Cerebellum (tissue), 4 donors: ENCODE measurements at places on chromosomes 5 and 9.

GRCh38 chr9:130181678-130182380 is 9.6 kb downstream of the NCS1 start:
- DNase-seq = peak; percentile 58

- no peak for DNase-seq
Observed at GRCh38 chr5:36896476-36896875, 19.9 kb downstream of the NIPBL start.

DNA sequence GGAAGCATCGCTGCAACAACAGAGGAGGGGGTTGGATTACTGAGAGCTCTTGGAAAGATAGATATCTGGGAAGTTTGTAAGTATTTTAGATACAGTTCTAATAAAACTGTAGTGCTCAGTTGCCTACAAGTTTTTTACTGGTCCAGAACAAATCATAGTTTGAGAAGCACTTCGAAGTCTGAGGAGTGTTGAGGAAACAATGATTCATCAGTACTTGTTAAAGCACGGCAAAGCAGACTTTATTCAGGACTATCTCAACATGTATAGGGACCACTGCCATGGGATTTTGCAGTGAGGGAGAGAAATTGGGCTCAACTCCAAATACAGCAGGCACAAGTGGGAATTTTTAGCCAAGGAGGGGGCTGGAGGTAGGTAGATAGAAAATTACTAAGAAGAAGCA is 25.3 kb upstream of the RECK start:
- DNase-seq = no peak

DNA sequence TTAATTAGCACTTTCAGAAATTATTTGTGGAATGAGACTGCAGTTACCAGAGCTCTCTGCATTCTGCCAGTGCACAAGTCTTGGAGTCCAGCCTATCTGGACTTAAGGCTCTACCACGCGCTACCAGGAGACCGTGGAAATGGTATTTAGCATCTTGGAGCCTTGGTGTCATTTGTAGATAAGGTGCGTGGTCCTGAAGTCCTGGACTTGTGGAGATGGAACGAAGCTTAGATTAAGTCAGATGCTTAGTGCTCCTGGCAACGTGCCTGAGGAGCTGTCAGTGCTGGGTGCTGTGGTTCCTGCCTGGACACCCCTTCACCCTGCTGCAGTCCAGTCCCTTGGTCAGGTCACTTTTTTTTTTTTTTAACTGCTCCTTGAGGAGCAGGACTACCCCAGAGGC is 59.7 kb downstream of the RCL1 start:
- no peak for DNase-seq

GRCh38 chr5:39716532-39717028 is 291.8 kb upstream of the DAB2 start:
- DNase-seq = no peak

- no peak for DNase-seq
Observed at GRCh38 chr9:132978451-132979131, at the start of gene GFI1B. GFI1B (plus strand) TSS chr9:132978694; CDS start chr9:132986679, 7,985 bp downstream.

DNA sequence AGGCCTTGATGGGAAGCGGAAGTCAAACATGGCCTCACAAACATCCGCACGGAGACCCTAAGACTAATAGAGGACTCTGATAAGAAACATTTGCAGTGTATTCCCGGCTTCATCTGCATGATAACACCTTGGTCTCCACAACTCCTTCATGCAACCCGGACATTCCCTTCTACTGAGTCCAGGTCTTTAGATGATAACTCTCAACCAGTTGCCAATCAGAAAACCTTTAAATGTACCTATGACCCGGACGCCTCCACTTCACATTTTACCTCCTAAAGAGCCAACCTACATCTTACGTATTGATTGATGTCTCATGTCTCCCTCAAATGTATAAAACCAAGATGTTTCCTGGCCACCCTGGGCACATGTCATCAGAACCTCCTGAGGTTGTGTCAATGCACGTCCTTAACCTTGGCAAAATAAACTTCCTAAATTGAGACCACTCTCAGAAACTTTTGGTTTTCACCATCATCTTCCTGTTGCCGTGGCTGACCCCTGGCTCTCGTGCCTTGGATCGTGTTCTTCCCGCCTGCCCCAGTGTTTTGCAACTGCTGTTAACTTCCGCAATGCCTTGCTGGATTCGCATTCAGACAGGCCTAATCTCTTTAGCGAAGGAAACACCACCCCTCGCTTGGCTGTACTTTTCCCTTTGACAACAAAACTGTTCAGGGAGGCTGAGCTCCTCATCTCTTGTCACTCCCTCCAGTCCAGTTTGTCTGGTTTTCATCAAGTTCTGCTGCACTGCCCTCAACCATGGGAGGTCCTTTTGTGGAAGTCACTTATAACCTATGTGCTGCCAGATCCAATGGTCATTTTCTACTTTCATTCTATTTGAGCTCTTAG is 1.1 kb upstream of the DAP start:
- DNase-seq = no peak

DNA sequence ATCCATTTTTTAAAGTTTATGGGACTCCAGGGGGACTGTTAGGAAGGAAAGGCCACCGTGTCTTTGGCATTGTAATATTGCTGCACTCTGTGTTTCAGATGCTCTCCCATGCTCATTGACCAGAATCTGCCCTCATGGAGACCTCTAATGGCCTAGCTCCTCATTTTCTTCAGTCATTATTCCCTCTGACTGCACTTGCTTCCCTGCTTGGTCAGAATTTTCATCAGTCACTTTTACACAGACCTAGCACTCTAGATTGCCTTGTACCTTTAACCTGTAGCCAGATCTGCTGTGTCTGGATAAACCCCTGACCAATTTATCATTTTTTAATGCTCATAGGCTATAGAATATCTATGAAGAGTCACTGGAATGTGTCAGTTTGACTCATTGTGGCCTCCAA is 155.5 kb upstream of the NUDT12 start:
- DNase-seq = no peak

DNA sequence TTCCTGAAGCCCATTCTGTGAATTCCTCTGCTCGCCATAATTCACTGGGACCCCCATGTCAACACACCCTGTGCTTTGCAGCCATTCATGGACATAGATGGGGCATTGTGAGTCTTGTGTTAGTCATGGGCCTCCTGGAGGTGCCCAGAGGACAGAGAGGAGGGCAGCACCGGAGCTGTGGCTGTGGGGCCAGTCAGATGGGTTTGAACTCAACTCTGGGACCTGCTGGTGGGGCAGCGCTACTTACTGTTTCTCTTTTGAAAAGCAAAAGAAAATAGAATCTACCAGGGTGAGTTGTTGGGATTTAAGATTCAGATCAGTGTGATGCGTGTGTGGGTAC is 11.3 kb upstream of the EXOC3 start:
- no peak for DNase-seq

GRCh38 chr9:137178201-137178938 is 6.5 kb upstream of the TMEM210 start:
- DNase-seq = no peak

- DNase-seq = no peak
Observed at GRCh38 chr5:128572051-128572929, 34.2 kb upstream of the FBN2 start.

DNA sequence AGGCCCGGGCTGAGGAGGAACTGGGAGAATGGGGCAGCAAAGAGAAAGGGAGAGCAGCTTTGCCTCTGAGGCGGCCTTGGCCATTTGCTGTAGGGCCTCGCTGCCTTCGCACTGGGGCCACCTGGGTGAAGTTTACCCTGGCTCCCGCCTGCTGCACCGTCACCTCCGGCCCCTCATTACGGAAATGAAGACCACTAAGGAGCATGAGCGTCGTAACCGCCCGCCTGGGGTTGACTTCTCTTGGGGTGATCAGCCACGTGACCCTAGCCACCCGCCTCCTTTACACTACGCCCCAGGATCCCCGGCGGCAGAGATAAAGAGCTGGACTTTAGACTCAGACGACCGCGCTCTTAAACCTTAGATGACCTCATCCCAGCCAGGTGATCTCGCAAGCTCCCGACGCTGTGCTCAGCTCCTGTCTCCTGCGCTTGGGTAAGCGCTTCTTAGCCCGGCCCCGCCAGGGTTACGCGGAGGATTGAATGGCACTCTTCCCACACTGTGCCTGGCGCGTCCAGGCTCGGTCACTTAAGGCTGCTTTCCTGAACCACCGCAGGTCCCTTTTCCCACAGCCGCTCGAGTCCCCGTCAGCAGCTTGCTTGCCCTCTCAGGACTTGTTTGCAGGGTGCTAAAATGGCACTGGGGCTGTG is 107.9 kb upstream of the LARP1 start:
- DNase-seq = no peak

GRCh38 chr9:79984429-79985067 is 412.8 kb downstream of the TLE4 start:
- no peak for DNase-seq

DNA sequence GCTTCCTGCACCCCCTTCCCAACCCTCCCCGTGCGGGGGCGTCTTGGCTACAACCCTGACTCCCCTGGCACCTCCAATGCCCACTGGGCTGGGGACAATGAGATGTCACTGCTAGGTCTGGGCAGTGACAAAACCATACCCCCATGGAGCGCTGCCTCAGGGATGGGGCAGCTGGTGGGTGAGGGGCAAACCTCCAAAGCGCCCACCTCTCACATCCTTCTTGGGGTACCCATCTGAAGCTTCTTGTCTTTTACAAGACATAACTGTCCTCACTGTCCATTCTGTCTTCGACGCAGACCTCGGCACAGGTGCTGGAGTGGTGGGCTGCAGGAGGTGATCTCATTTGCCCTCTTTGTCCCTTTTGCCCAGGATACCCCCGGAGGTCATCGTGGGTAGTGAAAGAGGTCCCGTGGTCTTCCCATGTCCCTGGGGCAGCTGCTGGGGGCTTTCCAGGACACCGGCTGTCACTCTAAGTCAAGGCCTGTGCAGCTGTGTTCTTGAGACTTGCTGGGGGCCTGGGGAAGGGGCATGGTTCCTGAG is 27.8 kb upstream of the CSF1R start:
- no peak for DNase-seq

DNA sequence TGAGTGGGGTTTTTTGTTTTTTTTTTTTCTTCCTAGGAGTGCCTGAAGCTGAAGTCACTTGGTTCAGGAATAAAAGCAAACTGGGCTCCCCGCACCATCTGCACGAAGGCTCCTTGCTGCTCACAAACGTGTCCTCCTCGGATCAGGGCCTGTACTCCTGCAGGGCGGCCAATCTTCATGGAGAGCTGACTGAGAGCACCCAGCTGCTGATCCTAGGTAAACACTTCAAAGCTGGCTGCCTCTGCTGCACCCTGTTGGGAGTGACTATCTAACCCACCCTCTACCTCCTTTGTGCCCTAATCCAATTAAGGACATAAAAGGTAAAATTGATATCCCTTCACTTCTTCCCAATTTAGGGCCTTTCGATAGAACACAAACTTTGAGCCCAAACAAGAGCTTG is 206.8 kb downstream of the SAXO1 start:
- no peak for DNase-seq

DNA sequence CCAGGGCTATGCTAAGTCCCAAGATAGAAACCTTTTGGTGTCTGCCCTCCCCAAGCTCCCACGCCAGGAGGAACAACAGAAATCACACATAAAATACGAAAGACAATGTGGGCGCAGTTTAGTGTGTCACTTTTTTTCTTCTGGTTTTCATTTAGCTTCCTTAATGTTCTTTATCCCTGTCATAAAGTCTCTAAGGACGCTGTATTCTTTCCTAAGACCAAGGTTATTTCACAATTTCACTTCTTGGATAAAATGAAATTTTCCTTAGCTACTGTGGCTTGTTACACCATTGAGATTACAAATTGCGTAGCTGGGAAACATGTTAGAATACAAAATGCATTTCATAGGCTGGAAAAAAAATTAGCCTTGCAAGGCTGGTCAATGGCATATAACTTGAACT is 85.4 kb downstream of the GLIS3 start:
- no peak for DNase-seq
